ENCODE measurements at places on chromosomes 1 and 21.
A peak's percentile ranks its signal among the peaks of the same experiment; 100 is the strongest.

- DNase-seq = no peak
Observed at GRCh38 chr1:25544243-25544764, 898 bp downstream of the LDLRAP1 start.

DNA sequence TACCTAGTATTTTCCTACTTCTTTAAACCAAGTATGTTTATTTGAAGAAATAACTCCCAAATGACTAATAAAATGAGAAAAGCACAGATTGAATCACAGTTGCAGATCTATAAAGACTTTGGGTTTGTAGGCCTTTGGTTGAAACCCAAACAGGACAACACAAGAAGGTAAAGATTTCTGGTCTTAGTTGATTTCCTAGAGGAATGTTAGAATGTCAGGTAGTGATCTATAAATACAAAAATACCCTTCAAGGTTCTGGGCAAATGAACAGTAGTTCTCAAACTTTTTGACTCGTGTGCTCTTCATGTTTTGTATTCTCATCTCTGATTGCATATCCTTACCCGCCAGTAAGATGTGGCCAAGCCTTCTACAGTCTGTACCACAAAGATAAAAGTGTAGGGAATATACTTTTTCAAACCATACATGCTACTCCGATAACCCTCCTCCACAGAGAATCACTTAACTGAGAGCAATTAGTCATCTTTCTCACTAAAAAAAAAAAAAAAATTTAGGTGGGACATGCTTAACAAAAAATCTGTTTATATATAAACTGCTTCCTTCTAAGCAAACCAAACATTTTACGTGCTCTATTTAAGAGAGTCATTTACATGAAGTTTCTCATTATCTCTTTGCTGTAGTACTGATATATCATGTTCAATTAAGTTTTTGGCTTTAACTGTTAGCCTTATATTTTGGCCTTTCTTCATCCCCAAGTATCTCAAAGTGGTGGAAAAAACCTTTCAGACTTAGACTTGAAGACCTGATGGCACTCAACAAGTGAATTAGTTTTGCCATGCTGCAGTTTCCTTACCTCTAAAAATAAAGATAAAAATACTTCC is 36.0 kb downstream of the CNIH4 start:
- DNase-seq = no peak

DNA sequence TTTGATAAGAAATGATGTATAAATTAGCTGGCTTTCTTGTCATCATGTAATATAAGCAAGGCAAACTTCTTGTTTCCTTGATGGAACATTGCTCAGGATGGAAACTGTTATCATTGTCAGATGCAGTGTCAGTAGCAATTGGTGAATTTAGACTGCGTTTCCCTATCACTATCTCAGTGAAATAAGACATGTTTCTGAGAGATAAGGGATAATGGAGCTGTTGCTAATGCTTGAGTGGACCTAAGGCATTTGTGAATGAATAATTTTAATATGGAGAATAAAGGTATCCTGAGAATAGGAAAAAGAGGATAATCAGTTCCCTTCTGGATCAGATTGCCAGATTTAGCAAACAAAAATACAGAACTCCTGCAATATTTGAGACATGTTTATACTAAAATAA is 160.9 kb downstream of the HLX start:
- DNase-seq = no peak

- DNase-seq = no peak
Observed at GRCh38 chr1:239723776-239724367, 337.5 kb downstream of the CHRM3 start.

DNA sequence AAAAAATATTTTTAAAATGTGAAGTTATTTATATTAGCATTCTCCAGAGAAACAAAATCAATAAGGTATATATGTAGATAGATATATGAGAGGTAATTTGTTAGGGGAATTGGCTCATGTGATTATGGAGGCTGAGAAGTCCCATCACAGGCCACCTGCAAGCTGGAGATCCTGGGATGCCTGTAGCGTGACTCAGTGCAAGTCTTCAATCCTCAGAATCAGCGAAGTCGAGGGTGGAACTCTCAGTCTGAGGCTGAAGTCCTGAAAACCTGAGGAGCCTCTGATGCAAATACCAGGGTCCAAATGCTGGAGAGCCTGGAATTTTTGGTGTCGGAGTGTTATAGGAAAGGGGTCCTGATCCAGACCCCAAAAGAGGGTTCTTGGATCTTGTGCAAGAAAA is 658.5 kb downstream of the USP25 start:
- no peak for DNase-seq

- DNase-seq = no peak
Observed at GRCh38 chr1:156106624-156107488, 7.7 kb upstream of the LMNA start.

DNA sequence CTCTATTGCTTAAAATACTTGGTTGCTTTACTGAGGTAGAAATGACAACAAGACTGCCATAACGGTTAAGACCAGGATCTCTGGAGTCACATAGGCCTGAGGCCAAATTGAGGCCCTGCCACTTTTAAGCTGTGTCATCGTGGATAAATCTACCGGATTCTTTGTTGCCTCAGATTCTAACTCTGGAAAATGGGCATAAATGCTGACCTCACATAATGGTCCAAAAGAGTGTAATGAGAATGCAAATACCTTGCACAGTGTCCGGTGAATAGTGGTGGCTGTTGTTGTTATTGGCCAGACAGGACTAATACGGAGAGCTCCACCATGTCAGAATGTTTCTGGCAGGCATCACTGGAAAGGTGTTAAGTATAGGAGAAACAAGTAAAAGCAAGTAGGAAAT is 346.1 kb downstream of the LMO4 start:
- DNase-seq = no peak

GRCh38 chr1:197184190-197184589 is 37.7 kb upstream of the ASPM start:
- no peak for DNase-seq

DNA sequence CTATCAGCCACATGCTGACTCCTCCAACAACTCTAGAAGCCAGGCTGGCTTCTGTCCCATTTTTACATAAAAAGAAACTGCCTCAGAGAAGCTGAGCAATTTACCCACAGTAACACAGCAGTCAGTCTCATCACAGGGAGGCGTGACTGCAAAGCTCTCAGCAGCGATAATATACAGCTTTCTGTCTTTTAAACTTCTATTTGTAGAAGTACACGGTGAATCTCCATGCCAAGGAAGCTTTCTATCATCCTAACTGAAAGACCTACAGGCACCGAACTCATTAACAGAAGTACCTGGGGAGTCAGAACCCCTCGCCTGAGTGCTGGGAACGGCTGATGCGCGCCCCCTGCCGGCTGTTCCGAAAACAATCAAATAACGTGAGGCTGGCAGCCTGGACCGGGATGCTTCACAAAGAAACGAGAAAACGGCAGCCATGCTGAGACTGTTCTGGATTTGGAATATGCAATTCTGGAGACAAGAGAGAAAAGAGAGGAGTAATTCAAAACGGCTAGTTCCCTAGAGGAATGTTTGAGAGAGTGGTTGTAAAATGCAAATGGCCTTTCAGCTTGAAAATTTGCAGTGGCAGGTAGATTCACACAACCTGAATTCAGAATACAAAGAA is 43.5 kb upstream of the RAB4A start:
- peak; percentile 74 for DNase-seq

DNA sequence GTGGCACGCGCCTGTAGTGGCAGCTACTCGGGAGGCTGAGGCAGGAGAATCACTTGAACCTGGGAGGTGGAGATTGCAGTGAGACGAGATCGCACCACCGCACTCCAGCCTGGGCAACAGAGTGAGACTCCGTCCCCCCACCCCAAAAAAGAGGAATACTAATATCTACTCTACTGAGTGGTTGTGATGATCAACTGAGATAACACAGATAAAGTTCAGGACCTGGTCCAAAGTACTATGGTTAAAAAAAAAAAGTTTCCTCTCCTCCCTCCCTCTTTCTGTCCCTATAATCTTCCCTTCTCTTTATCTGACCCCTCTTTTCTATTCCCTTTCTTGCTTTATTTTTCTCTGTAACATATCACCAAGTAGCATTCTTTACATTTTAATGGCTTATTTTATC is 4.0 kb upstream of the RORC start:
- DNase-seq = no peak

- DNase-seq = no peak
Observed at GRCh38 chr1:86207323-86207722, 50.8 kb upstream of the COL24A1 start.

GRCh38 chr1:188423073-188423472 is 1594.3 kb downstream of the PLA2G4A start:
- no peak for DNase-seq
